ENCODE measurements at places on chromosomes 6 and 20.
A peak's percentile ranks its signal among the peaks of the same experiment; 100 is the strongest.

- no peak for DNase-seq
Observed at GRCh38 chr6:52877786-52878185, 31.7 kb downstream of the GSTA3 start.

GRCh38 chr20:38645980-38646858 lies 44.6 kb downstream of the ARHGAP40 start:
- DNase-seq: peak; percentile 90

GRCh38 chr6:169702840-169703246 lies 917 bp downstream of the C6orf120 start:
- DNase-seq: no peak

- DNase-seq: no peak
Observed at GRCh38 chr6:33696548-33697518, 14.7 kb downstream of the UQCC2 start.

All from stimulated activated CD4-positive, alpha-beta T cell treated with anti-CD3 and anti-CD28 coated beads, Interleukin-4, amount 100 ng/mL, for 24 hours (primary cell).